Stimulated activated CD8-positive, alpha-beta memory T cell treated with anti-CD3 and anti-CD28 coated beads, Interleukin-15, amount 100 ng/mL, for 24 hours (primary cell): ENCODE measurements at places on chromosomes 2 and 18.

DNA sequence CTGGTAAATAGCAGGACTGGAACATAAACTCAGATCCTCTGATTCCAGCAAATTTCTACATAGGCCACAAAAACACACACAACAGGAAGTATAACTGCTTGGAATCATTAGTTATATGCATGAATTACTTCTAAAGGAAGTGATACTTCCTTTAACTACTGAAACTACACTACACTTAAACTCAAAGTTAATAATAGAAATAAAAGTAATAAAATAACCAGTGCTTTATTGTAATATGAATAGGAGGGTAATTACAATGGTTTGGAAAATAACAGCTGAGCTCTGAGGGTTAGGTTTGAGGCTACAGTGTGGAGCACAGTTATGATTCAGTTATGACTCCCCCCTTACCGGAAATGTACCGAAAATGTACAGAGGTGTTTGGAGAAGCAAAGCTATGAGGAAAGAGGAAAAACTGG lies 18.5 kb upstream of the POLI start:
- DNase-seq, result no peak

DNA sequence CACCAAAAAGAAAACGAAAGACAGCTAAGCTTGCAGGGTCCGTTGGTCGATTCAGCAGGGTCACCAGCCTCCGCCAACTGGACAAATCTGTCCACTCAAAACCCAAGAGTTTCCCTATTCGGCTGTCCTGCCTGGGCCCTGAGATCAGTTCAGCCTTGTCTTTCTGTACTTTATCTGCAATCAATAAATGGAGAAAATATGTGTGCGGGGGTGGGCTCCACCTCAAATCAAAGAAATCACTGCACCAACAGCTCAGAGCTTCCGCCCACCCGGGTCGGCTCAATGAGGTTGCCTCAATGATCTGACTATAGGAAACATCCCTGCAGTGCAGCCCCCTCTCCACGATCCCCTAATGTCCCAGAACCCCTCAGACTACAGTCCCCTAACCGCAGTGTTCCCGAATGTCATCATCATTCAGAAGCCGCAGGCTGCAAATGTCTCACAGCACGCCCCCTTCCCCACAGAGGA lies 447 bp downstream of the GGCX start:
- no peak for DNase-seq

DNA sequence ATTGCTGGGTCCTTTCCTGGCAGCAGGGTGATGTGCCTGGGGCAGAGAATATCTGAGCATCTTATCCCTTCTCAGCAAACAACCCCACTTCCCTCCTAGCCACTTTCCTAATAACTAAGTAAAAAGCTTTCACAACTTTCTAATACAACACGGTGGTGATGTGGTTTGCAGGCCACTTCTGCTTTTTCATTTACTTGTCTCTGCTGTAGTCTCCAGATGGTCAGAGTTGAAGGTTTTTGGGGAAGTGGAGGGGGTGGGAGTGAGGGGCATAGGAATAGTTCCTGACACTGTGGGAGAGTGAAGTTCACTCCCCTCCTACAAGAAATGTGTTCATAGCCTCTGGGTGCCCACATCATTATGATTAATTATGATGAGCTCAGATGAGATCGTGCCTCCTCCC lies 11.6 kb downstream of the OXER1 start:
- no peak for DNase-seq

- no peak for DNase-seq
Observed at GRCh38 chr18:60113396-60113795, 213.6 kb downstream of the PMAIP1 start.

DNA sequence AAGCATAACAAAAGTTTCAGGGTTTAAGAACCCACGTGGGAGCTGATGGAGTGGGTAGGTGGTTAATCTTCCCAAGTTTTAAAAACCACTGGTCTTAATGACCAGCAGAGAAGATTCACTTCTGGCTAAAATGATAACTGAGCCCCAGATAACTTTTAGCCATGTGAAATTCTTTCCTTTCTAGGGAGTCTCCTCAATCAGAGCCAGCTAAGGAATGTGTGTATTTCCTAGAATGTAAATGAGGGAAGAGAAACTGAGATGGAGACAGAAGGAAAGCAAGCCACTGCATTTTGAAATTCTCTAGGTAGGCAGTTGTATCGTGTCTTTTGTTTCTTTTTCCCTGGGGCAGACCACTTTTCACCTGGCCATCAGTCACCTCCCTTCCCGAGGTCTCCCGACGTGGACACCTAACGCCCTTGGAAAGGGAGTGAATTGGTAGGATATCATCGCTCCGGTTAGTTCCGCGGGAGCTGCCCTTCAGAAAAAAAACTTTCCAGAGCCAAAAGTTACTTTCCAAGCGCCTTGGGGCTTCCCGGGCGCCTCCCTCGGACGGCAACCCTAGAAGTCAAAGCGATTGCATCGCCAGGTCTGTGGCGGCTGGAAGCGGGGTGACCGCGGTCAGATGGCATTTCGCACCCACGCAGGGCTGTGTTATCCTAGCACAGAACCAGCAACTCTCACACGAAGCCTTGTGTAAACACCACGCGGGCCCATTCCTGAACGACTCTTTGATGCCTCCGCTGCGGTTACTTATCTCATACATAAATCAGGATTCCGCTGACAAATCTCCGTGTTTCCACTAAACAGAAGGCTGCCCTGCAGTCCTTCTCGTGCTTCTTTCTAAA lies 1.3 kb downstream of the COLEC12 start:
- DNase-seq, result no peak

- DNase-seq, result no peak
Observed at GRCh38 chr2:240567137-240567871, 980 bp upstream of the RNPEPL1 start.

GRCh38 chr2:233538741-233539140 lies 27.8 kb downstream of the USP40 start:
- DNase-seq, result no peak

- DNase-seq, result no peak
Observed at GRCh38 chr2:13758412-13758811, 874.1 kb upstream of the LRATD1 start.

GRCh38 chr2:66948234-66948633 lies 448.9 kb upstream of the ETAA1 start:
- DNase-seq, result no peak

DNA sequence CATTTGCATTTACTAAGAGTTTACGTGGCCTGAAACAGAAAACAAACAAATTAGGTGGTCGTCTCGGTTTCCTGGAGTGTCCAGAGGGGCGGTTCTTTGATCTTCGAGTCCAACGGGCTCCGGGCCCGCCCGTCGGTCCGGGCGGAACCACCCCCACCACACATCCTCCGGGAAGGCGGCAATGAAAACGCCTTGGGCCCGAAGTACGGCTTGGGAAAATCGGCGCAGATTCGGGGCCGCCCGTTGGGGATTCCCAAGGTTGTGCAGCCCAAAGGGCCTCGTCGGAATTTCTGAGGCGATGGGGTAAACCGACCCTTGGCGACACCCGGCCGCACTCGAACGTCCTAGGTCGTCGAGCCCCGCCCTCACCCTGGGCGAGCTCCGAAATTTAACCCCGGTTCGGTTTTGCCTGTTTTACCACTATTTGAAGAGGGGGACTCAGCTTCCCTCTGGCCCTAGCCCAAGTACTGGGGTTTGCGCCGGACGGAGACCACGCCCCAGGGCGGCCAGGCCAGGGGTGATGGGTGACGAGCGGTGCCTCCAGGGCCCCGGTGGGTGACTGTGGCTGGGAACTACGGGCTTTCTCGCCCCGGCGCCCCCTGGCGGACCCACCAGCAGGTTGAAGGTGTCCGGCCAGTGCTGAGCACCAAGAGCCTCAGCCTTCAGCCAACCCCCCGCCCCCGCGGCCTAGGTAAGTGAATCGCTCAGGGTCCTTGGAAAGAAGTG lies 1.9 kb upstream of the CFAP53 start:
- DNase-seq, result peak; percentile 62

- DNase-seq, result no peak
Observed at GRCh38 chr18:36078751-36079529, 11.6 kb upstream of the RPRD1A start.

DNA sequence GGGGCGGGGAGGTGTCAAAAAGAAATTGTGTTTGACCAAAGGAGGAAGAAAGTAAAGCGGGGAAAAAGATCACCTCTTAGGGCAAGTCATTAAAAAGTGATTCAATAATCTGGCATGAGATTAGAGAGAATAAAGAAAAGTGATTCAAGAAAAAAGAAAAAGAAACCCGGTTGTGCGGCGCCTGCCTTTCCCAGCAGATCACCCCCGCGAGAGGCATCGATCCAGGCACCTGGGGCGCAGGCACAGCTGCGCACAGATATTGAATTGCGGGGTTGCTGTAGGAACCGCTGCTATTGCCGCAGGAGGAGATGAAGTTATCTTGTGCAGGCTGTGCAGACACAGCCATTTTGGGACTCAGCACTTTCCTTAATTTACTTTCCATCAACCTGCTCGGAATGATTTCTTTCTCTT lies 71.2 kb downstream of the PLB1 start:
- no peak for DNase-seq

GRCh38 chr2:231720987-231721966 lies 13.0 kb downstream of the PTMA start:
- DNase-seq, result no peak

DNA sequence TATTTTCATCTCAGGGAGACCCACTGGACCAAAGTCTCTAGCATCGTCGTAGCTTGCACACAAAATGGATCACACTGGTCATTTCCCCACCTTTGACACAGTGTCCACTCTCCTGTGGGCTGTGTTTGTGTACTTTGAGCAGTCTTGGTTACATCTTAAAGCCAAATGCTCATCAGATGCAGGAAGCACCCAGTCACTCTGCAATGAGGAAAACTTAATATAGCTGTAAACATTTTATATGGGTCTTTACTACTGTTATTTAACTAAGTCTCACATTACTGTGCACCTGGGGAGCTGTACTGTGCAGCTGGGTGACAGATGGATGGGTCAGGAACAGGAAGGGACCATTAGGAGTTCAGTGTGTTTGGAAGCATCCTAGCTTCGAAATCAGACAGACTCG lies 109.0 kb upstream of the CXCR4 start:
- DNase-seq, result no peak

GRCh38 chr2:25482341-25482740 lies 140.6 kb upstream of the DNMT3A start:
- DNase-seq, result no peak

GRCh38 chr2:223918671-223919134 lies 26.4 kb downstream of the WDFY1 start:
- no peak for DNase-seq

GRCh38 chr2:128380061-128380889 lies 61.6 kb upstream of the HS6ST1 start:
- no peak for DNase-seq

- no peak for DNase-seq
Observed at GRCh38 chr2:86617738-86618137, 5.9 kb downstream of the RNF103 start.

GRCh38 chr2:83323038-83323437 lies 1136.0 kb downstream of the SUCLG1 start:
- no peak for DNase-seq

DNA sequence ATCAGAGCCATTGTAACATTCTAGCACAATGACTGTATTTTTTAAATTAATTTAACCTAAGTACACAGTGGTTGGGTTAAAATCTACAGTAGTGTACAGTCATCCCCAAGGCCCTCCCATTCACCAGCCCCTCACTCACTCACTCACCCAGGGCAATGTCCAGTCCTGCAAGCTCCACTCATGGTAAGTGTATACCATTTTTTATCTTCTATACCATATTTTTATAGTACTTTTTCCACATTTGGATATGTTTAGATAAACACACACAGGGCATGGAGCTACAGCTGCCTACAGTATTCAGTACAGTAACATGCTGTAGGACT lies 72.1 kb downstream of the COPS8 start:
- no peak for DNase-seq

DNA sequence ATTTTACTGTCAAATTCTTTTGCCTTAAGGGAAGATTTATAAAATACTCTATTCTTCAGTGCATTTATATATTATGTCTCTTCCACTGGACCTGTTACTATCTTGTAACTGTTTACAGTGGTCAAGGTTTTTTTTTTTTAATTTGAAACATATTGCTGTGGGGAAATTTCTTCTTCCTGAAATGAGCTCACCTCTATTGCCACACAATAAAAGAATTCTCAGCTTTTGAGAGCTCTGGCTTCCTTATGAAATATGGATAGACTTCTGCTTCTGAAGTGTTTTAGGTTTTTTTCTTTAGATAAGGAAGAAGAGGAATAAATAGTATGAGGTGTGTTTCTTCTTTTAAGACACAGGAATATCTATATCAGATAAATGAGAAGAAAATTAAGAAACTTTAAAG lies 7.7 kb downstream of the VRK2 start:
- DNase-seq, result no peak

DNA sequence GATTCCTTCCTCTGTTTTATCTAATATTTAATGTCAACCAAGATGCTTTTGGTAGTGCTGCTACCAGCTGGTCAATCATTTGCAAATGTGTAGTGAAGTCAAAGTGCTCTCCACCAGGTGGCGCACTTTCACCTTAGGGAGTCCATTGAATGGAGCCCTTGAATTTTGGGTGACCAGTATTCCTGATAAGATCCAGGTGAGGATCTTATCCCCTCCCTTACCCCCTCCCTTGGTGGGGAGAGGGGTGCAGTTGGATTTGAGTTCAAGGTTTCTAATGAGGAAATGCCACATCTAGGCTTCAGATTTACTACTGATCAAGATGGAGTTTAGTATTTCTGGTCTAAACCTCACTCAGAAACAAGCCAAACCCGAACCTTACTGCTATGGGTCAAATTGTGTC lies 12.0 kb upstream of the E2F6 start:
- peak; percentile 79 for DNase-seq

DNA sequence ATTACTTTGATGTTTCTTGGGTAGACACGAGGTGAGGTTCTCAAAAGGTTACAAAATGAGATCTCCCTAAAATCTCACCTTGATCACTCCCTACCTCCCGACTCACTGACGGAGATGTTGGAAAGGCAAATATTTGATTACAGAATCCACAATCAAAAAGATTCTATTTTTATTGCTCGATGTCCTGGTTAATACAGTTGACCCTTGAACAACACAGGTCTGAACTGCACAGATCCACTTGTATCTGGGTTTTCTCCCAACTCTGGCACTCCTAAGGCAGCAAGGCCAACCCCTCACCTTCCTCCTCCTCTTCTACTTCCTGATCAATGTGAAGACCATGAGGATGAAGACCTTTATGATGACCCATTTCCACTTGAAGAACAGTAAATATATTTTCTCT lies 125.3 kb downstream of the C2orf74 start:
- DNase-seq, result no peak

GRCh38 chr2:177172034-177172880 lies 40.3 kb upstream of the HNRNPA3 start:
- no peak for DNase-seq

- DNase-seq, result no peak
Observed at GRCh38 chr18:58505181-58505580, 123.7 kb downstream of the ALPK2 start.

DNA sequence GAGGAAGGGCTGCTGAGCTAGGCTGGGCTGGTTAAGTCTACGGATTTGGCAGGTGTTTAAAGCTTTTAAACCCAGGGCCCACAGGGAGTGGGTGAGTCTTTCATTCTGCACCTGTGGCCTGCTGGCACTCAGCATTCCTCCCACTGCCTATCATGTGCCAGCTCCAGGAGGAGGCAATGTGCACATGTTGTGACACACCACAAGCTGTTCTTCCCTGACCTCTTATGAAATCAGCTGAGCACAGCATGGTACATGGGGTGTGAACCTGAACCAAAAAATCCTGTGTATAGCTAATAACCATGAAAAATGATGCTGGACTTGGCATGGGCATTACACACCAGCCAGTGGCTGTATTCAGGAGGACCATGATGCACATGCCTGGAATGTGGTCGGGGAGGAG lies 297.9 kb upstream of the MMADHC start:
- DNase-seq, result no peak

- DNase-seq, result no peak
Observed at GRCh38 chr2:54206596-54206995, 49.4 kb downstream of the TSPYL6 start.

GRCh38 chr18:34913837-34914661 lies 127.2 kb upstream of the MAPRE2 start:
- DNase-seq, result no peak
